Activated CD8-positive, alpha-beta memory T cell treated with anti-CD3 and anti-CD28 coated beads, Interleukin-2, amount 10 ng/mL, durations not matched to agents 7 days and 5 days (primary cell): ENCODE measurements at places on chromosomes 16 and 17.

DNA sequence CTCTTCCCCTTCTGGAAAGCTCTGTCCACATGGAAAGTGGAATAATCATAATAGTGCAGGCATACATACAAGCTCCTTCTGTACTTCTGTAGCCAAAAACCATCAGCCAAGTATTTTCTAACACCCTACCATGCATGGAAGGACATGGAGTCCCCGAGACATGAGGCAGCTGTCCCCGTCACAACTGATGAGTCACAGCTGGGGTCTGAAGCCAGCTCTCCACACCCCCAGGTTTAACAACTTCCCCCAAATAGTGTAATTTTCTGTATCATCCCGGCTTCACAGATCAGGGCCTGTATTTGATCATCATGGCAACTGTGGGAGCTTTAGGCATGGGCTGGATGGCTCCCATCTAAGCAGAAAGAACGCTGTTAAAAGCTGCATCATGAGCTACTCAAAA, 16.6 kb downstream of the C16orf96 start:
- no peak for DNase-seq

GRCh38 chr16:15674571-15674970, 24.5 kb downstream of the NDE1 start:
- no peak for DNase-seq

- DNase-seq: no peak
Observed at GRCh38 chr16:85072076-85072860, 40.0 kb downstream of the CIBAR2 start.

DNA sequence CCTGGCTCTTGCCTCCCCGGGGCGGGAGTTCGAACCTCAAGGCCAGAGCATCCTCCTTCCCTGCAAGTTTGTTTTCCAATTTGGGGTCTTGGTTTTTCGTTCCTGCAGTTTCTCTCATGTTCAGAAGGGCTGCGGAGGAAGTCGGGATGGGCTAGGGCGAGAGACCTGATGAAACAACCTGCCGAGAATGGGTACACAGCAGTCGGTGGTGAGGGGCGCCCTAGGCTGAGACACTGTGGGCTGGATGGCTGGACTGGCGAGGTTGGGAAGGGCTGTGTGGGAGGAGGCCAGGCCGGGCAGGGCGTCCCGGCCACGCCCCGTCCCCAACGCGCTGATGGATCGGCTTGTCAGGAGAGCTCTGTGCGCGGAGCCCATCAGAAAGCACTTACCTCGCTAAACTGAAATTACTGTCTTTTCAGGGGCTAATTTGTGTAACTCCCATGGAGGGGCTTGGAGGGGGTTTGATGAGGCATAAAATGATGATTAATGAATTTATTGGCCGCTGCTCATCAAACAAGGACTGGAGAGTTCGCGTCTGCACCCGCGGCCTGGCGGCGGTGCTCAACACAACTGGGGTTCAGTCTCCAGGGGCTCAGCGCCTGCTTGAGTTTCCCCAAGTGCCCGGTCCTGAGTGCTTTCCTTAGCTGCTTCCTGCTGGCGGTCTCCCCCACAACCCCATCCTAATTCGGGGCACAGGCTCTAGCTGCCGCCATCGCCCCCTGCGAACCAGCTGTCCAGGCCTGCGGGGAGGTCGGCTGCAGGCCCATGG, 9.0 kb downstream of the IRX5 start:
- no peak for DNase-seq

GRCh38 chr16:51200793-51201192, 49.7 kb upstream of the SALL1 start:
- no peak for DNase-seq

DNA sequence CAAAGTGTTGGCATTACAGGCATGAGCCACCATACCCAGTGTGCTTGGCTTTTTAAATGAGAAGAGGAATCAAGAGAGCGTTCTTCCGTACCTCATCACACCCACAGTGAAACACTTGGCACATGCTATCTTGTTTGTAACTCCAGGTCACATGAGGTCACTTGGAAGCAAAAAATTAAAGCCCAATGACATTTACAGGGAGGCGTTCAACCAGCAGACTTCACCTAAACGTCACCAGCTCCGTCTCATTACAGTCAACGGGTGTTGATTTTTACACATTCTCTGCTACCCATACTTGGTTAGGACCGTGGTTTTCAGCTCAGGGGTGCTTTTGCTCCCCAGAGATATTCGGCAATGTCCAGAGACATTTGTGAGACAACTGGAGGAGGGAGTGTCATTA, 127.0 kb downstream of the XYLT1 start:
- DNase-seq: no peak

DNA sequence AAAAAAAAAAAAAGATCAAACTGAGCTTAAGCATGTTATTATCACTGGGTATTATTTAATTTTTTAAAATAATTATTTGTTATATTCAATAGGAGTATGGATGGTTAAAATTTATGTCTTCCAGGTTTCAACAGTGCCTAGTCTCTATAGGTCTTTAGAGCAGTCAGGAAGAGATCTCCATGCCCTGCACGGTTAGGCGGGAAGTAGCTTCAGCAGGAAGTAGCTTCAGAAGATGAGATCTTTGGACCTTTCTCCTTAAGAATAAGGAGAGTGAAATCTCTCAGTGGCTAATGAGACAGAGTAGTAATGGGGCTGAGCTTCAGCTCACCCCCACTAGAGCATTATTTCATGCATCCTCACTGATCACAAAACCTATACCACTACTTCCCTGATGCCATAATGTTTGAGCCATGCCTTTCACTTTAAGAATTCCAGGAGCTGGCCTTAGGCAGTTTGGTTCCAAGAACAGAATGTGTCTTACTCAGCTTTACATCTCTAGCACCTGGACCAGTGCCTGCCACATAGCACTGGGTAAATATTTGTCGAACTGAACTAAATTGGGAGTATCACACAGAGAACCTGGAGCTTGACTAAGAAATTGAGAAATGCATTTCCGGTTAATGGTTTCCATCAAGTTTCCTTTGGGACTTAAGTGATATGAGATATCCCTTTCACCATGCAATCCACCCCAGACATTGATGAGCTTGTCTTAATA, 43.5 kb downstream of the SCPEP1 start:
- no peak for DNase-seq

- DNase-seq: no peak
Observed at GRCh38 chr16:2884041-2884451, 1.0 kb downstream of the FLYWCH2 start.

DNA sequence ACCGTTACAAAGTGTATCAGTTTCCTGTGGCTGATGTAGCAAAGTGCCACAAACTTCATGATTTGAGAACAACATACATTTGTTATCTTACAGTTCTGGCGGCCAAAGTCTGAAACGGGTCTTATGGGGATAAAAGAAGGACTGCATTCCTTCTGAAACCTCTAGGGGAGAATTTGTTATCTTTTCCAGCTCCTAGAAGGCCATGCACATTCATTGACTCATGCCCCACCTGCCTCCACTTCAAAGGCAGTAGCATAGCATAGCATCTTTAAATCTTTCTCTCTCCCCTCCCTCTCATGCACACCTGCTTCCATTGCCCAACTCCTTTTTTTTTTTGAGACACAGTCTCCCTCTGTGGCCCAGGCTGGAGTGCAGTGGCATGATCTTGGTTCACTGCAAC, 190.7 kb upstream of the DYNLRB2 start:
- no peak for DNase-seq

- no peak for DNase-seq
Observed at GRCh38 chr16:47323241-47323640, 137.6 kb downstream of the ITFG1 start.

- DNase-seq: no peak
Observed at GRCh38 chr17:79295307-79295706, 220.7 kb downstream of the ENGASE start.

DNA sequence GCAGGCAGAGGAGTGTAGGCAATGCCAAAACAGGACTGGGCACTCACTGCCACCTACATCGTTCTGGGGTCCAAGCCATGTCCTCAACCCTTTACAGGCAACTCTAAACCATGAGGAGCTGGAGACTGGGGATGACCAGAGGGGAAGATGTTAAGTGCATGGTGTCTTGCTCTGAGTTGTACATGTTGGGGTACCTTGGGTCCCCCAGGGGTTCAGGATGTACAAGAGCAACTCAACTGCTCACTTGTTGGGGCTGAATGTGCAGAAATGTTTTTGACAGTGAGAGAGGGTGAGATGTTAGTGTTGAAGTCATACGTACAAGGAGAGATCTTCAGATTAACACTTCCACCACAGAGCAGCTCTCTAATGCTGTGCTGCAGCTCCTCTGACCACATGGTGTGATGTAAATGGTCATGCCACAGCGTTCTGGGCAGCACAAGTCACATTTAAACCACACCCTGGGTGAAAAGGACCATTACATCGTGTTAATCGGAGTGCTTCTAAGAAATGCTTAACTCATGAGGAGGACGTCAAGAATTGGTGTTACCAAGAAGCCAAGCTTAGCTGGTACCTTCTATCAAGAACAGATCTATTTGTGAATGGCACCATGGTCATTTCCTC, 2.4 kb downstream of the CCL18 start:
- DNase-seq: peak; percentile 88

- DNase-seq: no peak
Observed at GRCh38 chr16:78743556-78743955, 644.1 kb downstream of the WWOX start.

DNA sequence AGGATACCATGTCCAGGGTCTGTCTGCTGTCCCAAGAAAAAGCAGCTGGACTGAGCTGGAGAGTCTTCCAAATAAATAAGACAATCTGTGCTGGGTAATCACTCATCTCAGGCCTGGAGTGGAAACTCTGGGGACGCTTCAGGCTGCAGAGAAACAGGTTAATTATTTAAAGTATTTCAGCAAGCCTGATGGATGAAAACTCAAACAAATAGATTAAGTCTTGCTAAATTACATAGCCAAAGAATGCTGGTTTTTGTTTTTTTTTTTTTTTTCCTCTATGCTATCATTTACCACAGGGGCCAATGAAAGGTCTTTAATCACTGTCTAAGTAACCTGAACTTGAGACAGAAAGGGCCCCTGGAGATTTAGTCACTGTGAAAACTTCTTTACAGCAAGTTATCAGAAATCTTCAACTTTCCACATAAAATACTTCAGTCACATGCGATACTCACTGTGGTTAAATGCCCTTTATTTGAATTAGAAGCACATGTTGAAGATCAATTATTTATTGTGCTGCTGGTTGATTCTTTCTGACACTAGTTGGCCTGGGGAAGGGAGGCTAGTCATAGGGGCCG, 31.0 kb upstream of the KCNJ2 start:
- no peak for DNase-seq

DNA sequence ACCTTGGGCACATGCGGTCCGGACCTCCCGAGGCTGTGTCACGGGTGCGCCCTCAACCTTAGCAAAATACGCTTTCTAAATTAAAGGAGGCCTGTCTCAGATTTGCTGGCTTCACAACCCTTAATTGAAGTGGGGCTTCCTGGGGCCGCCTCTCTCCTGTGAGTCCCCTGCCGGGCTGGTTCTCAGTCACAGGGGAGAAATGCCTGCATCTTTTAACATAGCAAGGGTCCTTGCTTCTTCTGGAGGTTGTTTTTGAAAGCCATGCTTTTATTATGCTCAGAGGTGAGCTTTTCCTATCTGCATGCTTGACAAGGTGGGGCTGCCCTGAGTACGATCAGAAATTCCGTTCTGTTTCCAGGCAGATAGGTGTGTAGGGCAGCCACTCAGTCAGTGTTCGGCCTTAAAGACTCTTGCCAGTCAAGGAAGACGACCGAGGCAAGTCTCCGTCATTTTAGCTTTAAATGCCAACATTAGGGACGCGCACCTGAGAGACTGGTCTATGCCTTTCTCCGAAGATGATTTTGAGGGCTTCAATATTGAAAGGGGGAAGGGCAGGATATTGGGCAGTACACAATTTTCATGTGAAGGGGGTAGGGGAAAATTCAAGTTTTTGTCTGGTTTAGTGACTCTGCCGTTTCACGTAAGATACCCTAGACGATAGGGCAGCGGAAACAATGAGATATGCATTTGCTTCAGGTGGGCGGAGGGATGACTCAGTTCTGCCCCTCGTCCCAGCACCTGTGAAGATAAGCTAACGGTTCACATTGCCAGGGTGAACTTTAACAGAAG, 5.5 kb upstream of the SLC7A5 start:
- peak; percentile 84 for DNase-seq

DNA sequence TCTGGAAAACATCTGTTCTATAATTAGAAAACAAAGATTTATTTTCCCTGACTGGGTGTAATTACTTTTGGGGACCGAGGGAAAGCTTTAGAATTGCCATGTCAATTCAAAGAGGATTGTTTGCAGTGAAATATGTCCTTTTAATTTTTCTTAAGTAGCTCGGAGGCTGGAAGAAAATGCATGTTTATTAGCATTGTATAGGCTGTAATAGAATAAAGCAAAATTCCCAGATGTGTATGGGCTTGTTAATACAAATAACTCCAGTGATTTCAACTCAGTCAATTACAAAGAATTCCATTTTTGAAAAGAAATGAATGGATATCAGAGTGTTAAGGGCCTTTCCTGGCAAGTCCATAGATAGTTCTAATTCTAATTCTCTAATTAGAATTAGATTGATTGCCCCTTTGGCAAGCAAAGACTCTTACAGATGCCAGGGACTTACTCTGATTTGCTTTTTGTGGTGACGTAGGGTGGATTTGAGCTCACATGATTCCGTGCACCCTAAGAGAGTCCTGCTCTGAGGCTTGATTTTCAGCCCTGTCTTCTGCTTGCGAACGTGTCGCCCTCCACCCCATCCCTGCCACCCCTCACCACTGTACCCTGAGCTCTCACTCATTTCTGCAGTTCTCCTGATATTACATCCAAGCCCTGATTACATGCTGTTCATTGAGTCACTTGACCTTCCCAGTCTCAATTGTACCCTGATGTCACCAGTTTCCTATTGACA, 70.0 kb upstream of the FAM20A start:
- DNase-seq: no peak

- DNase-seq: no peak
Observed at GRCh38 chr16:49089039-49089438, 192.6 kb downstream of the CBLN1 start.

GRCh38 chr16:48125888-48126287, 29.9 kb downstream of the ABCC12 start:
- DNase-seq: no peak

DNA sequence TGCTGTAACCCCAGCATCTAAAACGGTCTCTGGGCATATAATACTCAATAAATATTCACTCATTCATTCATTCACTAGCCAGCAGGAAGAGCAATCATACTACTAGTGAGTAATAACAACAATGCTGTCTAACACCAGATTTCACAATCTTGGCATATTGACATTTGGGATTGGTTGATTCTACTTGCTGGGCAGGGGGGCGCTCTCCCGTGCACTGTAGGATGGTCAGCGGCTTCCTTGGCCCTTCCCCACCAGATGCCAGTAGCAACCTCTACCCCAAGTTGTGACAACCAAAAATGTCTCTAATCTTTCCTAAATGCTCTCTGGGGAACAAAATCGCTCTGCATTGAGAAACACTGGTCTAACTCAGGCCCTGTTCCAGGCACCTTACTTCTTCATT, 20.7 kb downstream of the WFDC1 start:
- DNase-seq: no peak
